NCI-H2107 (cell line): ENCODE measurements at places on chromosomes 13 and 19.

DNA sequence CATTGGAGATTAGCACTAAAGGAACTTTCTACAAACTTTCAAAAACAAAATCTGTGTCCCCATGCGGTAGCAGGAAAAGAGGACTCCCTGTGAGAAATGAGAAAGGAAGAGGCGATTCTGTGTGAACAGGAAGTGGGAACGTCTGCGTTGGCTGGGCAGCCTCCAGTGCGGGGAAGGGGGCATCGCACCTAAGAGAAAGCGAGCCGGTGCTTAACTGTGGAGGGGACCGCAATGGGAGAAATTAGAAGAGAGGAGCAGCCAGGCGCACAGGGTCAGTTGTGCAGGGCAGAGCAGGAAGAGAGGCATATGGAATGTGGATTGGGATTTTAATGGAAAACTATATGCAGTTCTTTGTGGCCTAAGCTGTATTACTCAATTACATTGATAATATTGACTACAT, 77.4 kb upstream of the DOCK9 start:
- no peak for DNase-seq

- no peak for DNase-seq
Observed at GRCh38 chr13:88761145-88761544, 1090.0 kb downstream of the SLITRK5 start.

DNA sequence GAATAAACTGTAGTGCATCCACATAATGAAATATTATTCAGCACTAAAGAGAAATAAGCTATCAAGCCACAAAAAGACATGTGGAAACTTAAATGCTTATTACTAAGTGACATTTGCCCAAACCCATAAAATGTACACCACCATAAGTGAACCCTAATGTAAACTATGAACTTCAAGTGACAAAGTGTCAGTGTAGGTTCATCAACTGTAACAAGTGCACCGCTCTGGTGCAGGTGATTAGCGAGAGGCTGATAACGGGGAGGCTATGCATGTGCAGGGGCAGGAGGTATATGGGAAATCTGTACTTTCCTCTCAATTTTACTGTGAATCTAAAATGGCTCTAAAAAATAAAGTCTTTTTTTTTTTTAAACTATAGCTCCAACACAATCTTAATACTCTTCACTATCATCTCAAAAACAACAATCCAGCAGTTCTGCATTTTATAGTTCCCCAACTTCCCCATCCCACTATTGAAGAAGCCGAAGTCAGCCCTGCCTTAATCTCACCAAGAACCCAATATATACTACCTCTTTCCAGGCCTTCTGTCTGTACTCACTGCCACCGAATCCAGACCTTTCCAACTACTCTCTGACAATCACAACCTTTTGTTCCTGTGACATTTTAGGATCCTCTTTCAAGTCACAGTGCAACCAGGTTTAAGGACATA, 22.6 kb downstream of the ELF1 start:
- DNase-seq, result no peak

- no peak for DNase-seq
Observed at GRCh38 chr13:96093296-96094006, 3.5 kb downstream of the HS6ST3 start.

- no peak for DNase-seq
Observed at GRCh38 chr13:112132619-112133018, 65.7 kb downstream of the SOX1 start.

DNA sequence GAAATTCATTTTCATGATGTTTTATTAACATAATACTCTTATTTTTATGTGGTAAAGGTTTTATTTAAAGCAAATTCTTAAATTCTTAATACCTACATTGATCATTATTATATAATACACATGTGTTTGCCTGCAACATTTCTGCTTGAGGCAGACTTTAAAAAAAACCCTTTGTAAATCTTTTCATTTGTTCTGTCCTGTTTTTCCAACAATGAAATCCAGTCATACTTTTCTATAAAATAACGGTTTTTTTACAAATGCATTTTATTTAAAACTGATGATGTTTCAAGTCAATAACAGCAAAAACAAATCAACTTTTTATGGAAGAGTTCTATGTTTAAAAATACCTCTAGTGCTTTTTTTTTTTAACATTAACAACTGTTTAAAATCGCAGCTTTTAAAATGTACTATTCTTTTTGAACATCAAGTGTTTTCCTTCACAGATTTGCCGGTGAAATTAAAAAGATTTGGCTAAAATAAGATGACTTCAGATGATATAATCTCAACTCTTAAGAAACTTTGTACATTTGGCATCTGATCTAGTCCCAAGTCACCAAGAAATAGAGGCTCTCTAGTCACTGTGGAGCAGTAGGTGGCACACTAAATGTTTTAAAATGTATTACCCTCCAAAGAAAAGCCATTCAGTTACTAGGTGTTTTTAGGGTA, 5.1 kb downstream of the POU4F1 start:
- no peak for DNase-seq
